Activated T-cell treated with anti-CD3 and anti-CD28 coated beads, Interleukin-2, amount 50 U/mL, for 72 hours (primary cell): ENCODE measurements at places on chromosomes 2 and 18. TPM values are rescaled to one million over a fixed set of nuclear protein-coding genes. Genes with fewer than 3 reads are reported as not detected.

GRCh38 chr2:235601960-235602704, 108.3 kb downstream of the AGAP1 start:
- no peaks in the 10 kb centered on the region for H3K27me3 ChIP-seq
- H3K36me3 ChIP-seq, result peaks cover 6% of the 10 kb centered on the region
- no peak for DNase-seq
- H3K4me3 ChIP-seq, result no peak overlapping the region
- no peak overlapping the region for H3K27ac ChIP-seq
- no peaks in the 10 kb centered on the region for H3K4me1 ChIP-seq

CXCR2 gene
- total RNA-seq, result 0.25 TPM

GRCh38 chr18:31647127-31647753, 37.1 kb downstream of the B4GALT6 start:
- no peak overlapping the region for H3K27ac ChIP-seq
- peaks cover 49% of the 10 kb centered on the region for H3K4me1 ChIP-seq
- H3K36me3 ChIP-seq, result no peaks in the 10 kb centered on the region
- no peak for DNase-seq

GRCh38 chr2:70024284-70024683, 62.9 kb upstream of the ASPRV1 start:
- H3K36me3 ChIP-seq, result no peaks in the 10 kb centered on the region
- no peaks in the 10 kb centered on the region for H3K4me1 ChIP-seq
- H3K27ac ChIP-seq, result no peak overlapping the region

B3GNT7 gene
- total RNA-seq, result 0.34 TPM

DNA sequence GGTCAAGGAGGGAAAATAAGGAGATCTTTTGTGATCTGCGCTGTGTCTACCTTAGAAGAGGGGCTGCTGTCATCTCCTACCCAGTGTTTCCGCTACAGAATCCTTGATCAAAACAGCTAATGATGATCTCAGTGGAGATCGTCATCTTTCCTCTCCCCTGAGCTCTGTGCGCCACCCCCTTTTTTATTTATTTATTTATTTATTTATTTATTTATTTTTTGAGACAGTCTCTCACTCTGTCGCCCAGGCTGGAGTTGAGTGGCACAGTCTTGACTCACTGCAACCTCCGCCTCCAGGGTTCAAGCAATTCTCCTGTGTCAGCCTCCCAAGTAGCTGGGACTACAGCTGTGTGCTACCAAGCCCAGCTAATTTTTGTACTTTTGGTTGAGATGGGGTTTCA, 55.5 kb downstream of the SERTAD2 start:
- no peak overlapping the region for H3K4me3 ChIP-seq
- H3K36me3 ChIP-seq, result no peaks in the 10 kb centered on the region
- no peak overlapping the region for H3K27ac ChIP-seq

DNA sequence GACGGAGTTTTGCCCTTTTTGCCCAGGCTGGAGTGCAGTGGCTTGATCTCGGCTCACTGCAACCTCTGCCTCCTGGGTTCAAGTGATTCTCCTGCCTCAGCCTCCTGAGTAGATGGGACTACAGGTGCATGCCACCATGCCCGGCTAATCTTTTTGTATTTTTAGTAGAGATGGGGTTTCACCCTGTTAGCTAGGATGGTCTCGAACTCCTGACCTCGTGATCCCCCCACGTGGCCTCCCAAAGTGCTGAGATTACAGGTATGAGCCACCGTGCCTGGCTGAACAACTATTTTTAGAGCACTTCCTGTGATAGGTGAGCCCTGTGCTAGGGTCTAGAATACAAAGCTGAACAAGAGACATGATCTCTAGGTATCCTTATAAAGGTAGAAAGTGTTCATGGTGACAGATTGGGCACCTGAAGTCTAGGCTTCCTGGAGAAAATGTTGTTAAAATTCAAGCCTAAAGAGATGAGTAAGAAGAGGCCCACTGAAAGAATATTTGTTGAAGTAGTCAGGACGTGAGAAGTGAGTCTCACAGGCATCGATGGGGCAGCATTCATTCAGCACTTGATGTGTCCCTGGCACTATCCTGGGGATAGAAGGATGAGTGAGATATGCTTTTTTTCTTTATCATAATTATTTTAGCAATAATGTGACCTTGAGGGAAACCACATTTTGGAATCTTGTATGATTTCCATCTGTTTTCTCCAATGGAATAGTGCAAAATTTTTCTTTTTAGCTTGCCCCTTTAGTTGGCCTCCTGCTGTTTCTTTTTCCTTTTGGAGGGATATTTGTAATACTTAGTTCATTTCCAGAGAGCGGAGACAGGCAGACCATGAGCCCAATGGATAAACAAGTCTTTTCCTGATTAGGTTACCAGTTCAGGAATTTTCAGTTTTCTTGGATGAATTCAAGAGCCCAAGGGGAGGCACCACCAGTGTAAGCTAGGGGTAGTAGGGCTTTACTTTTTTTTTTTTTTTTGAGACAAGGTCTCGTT, 5.1 kb downstream of the ZNF236 start:
- no peaks in the 10 kb centered on the region for H3K36me3 ChIP-seq
- H3K27me3 ChIP-seq, result no peaks in the 10 kb centered on the region
- H3K4me3 ChIP-seq, result no peak overlapping the region
- peak overlapping the region; percentile 31 for H3K27ac ChIP-seq

DNA sequence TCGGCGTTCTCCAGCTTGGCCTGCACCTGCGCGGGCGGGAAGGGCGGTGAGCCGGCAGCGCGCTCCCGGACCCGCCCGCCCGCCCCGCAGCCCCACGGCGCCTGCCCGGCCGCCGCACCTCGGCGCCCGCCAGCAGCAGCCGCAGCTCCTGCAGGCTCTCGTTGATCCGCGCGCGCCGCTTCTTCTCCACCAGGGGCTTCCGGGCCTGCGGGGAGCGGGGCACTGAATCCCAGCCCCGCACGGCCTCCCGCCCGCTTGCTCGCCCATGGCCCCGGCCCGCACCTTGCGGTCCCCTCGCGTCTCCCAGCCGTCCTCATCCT, 335 bp downstream of the HES6 start:
- peak; percentile 35 for DNase-seq
- H3K27me3 ChIP-seq, result peaks cover 31% of the 10 kb centered on the region
- no peaks in the 10 kb centered on the region for H3K4me1 ChIP-seq
- peaks cover 2% of the 10 kb centered on the region for H3K36me3 ChIP-seq

DNA sequence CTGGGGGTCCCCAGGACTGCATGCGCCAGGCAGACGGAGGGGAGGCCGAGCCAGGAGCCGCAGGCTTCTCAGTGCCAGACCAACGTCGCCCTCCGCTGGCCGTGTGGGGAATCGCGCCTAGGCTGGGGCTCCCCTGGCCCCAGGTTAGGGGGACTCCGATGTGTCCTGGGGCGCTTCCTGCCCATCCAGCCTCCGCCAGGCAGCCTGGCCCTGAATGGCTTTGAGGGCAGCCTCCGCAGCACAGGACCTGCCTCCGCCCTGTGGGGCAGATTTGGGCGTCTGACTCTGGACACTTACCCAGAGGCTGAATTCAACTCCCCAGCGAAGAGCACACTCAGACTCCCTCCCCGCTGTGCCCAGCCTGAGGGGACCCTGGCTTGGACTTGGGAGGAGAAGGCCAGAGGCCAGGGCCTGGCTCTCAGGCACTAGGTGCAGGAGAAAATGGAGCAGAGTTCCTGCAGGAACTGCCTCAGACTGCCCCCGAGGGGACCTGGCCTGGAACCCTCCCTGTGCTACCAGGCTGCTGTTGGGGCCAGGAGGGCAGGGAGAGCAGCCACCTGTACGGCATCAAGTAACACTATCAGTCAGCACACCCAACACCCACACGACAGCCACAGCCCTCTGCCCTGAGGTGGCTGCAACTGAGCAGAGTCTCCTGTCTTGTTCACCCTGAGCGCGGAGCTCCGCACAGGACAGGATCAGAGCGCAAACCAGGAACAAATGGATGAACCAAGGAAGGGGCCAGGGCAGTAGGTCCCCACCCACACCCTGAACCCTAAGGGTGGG, 597 bp upstream of the TEKT4 start:
- no peaks in the 10 kb centered on the region for H3K27me3 ChIP-seq
- no peak overlapping the region for H3K4me3 ChIP-seq
- no peak overlapping the region for H3K27ac ChIP-seq
- H3K4me1 ChIP-seq, result no peaks in the 10 kb centered on the region

DNA sequence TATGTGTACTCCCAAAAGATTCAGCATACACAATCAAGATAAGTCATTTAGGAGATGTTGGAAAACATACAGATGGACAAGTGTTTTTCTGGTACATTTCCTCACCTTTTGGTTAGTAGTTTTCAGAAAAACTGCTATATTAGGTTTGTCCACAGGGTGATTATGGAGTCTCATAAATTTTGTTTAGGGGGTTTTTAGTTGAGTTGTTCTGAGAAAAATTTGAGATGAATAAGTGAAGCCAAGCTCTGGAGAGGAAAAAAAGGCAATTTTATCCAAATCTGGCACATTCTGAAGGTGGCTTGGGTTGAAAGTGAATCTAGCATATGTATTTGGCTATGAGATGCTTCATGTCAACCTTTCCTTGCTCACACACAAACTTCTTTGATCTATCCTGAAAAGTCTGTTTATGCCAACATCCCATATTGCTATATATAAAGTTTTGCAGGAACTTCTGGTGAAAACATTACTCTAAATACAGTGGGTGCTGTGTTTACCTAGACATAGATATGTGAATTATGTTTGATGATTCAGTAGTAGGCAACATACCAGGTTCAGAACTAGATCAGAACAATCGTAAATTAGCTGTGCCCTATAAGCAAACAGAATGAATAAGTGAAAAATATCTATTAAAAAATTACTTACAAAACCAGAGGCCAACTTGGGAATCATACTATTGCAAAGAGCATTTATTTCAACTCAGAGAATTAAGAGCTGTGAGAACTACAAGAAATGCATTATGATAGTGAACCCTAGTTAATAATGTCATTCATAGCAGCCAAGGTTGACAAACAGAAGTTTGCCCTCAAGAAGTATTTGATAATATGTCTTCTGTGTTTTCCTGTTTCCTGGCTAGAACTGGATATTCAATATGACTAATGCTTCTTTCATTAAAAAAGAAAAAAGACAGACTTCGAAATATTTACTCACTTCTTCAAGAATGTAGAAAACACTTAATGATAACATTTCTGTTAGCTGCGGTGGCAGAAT, 552.0 kb downstream of the IRS1 start:
- no peaks in the 10 kb centered on the region for H3K4me1 ChIP-seq
- no peak overlapping the region for H3K4me3 ChIP-seq
- no peaks in the 10 kb centered on the region for H3K36me3 ChIP-seq
- H3K27ac ChIP-seq, result no peak overlapping the region
- peaks cover 11% of the 10 kb centered on the region for H3K27me3 ChIP-seq
- no peak for DNase-seq

DNA sequence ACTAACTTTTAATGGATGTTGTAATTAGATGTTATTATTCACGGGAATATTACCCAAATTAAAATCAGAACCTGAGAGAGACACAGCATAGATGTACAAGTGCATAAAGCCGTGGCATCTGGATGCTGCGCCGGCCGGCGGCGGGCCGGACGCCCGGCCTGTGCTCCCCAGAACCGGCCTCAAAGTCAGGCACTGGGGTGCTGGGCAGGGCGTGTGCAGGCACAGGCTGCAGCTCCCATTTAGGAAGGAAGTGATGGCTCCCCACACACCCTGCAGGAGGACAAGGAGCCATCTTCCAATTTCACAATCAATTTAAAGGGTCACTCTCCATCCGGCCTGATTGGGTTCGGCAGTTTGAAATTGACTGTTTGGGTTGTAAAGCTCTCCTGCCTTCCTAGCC, 367.7 kb upstream of the SALL3 start:
- no peaks in the 10 kb centered on the region for H3K27me3 ChIP-seq
- no peak overlapping the region for H3K27ac ChIP-seq
- H3K4me3 ChIP-seq, result no peak overlapping the region
- no peaks in the 10 kb centered on the region for H3K4me1 ChIP-seq

KIF1A gene
- 30.1 TPM for total RNA-seq

DNA sequence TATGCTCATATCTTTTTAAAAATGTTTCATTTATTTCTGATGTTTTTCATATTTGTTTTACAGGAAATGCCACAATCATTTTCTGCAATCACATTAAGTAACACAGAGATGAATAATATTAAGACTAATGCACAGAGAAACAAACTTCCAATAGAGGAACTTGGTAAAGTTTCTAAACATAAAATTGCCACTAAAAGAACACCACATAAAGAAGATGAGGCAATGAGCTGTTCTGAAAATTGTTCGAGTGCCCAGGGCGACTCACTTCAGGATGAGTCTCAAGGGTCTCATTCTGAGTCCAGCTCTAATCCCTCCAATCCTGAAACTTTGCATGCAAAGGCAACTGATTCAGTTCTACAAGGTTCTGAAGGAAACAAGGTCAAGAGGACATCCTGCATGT, 70.4 kb downstream of the APLF start:
- H3K4me3 ChIP-seq, result no peak overlapping the region
- no peaks in the 10 kb centered on the region for H3K36me3 ChIP-seq
- no peak overlapping the region for H3K27ac ChIP-seq
- H3K27me3 ChIP-seq, result no peaks in the 10 kb centered on the region
- DNase-seq, result no peak

GRCh38 chr2:236176951-236177350, 8.8 kb upstream of the GBX2 start:
- peaks cover 3% of the 10 kb centered on the region for H3K36me3 ChIP-seq
- H3K4me1 ChIP-seq, result no peaks in the 10 kb centered on the region
- no peak for DNase-seq
- no peak overlapping the region for H3K27ac ChIP-seq
- H3K27me3 ChIP-seq, result peaks cover 61% of the 10 kb centered on the region
- H3K4me3 ChIP-seq, result no peak overlapping the region

DNA sequence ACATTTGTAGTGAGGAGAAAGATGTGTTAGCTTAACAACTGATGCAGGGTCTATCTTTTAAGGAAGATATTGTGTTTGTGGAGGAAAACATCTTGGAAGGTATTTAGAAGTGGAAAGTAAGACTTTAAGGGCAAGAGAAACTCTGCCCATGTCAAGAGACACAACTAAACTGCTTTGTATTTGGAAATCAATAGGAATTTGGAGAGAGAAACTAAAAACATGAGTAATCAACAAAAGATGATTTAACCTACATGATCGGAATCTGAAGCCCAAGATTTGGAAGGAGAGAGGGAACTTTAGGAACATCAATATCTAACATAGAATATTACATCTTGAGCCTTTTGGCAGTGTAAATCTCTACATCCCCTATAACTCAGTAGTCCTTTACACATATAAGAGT, 184.2 kb upstream of the COL3A1 start:
- no peak overlapping the region for H3K4me3 ChIP-seq
- H3K4me1 ChIP-seq, result no peaks in the 10 kb centered on the region
- H3K36me3 ChIP-seq, result no peaks in the 10 kb centered on the region
- no peaks in the 10 kb centered on the region for H3K27me3 ChIP-seq
- no peak overlapping the region for H3K27ac ChIP-seq
- DNase-seq, result no peak

SLC30A3 gene
- total RNA-seq, result 2.3 TPM

GRCh38 chr18:8299054-8299980, 309.9 kb upstream of the RAB12 start:
- no peak overlapping the region for H3K4me3 ChIP-seq
- no peak overlapping the region for H3K27ac ChIP-seq
- no peaks in the 10 kb centered on the region for H3K36me3 ChIP-seq
- H3K27me3 ChIP-seq, result no peaks in the 10 kb centered on the region
- DNase-seq, result no peak

GRCh38 chr18:69961718-69962117, 14.0 kb upstream of the CD226 start:
- no peaks in the 10 kb centered on the region for H3K27me3 ChIP-seq
- H3K36me3 ChIP-seq, result peaks cover 2% of the 10 kb centered on the region
- no peak overlapping the region for H3K27ac ChIP-seq
- DNase-seq, result no peak
- H3K4me3 ChIP-seq, result no peak overlapping the region
